ENCODE measurements at places on chromosomes 4 and X.

GRCh38 chr4:73620115-73620792 is at the start of gene RASSF6:
Gene RASSF6 (minus strand): TSS chr4:73620436. CDS start chr4:73611795, 8,641 bp downstream.
- DNase-seq: no peak

- peak; percentile 56 for DNase-seq
Measured at GRCh38 chrX:150693725-150694574, 754 bp downstream of the MTMR1 start.

- no peak for DNase-seq
Measured at GRCh38 chrX:13381514-13381913, 61.7 kb upstream of the ATXN3L start.

DNA sequence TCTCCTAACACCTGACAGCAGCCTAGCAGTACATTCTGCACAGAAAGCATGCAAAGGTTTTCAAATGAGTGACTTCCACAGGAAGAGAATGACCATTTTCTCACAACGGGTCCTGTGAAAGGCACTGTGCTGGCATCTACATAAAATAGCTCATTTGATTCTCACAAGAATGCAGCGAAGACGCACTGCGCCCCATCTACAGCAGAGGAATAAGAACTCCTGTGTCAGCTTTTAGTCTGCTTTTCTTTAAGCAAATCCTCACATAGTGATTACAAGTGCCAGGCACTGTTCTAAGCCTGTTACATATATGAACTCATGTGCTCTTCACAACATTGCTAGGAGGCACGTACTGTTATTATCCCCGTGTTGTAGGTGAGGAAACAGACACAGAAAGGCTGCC is 62.5 kb downstream of the AFAP1 start:
- no peak for DNase-seq

GRCh38 chr4:156825074-156825473 is 146.5 kb downstream of the PDGFC start:
- no peak for DNase-seq

GRCh38 chr4:118834070-118834469 is 1.9 kb downstream of the SEC24D start:
- no peak for DNase-seq

DNA sequence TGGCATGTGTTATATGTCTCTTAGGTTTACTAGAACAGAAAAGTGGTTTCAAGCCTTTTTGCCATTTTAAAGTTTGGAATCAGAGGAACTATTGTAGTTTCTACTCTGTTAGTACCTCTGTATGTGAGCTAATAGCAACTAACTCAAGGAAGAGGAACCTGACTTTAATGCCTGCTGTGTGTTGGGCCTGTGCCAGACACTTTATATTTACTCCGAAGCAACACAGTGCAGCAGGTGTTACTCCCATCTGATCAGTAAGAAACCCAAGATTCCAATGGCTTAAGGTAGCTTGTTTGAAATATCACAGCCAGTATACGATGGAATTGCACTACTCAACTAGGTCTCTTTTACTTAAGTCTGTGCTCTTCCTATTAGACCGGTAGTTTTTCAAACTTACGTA is 79.2 kb downstream of the USP9X start:
- DNase-seq: no peak

DNA sequence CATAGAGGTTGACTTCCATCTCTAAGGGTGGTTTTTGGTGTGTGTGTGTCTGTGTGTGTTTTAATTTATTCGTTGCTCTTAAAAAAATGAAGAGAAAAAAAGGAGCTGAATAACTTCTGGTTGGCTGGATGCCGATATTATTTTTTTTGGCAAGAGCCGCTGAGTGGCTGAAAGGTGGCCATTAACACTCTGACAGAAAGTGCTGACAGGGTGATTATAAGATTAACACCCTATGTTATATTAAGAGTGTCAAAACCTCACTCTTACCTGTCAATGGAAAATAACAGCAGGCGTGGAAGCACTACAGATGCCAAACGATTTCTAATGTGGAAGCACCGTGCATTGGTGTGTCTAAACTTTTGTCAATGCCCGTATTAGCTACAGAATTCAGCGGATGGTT is 622.5 kb downstream of the ANKRD50 start:
- DNase-seq: no peak

DNA sequence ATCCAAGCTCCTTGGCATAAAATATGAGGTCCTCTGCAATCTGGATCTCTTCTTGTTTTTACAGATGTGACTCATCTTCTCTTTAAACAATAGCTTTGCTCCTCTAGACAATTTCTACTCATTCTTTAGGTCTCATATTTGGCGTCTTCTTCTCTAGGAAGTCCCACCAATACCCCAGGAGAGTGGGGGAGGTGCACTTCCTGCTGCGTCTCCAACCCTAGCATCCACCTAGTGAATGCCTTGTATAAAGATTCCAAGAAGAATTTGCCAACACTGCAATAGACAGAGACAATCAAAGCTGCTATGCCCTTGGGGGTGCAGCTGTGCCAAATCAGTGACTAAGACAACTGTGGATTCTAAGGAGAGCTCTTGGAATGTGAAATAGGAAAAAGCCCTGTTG is 45.7 kb upstream of the SLC10A7 start:
- no peak for DNase-seq

DNA sequence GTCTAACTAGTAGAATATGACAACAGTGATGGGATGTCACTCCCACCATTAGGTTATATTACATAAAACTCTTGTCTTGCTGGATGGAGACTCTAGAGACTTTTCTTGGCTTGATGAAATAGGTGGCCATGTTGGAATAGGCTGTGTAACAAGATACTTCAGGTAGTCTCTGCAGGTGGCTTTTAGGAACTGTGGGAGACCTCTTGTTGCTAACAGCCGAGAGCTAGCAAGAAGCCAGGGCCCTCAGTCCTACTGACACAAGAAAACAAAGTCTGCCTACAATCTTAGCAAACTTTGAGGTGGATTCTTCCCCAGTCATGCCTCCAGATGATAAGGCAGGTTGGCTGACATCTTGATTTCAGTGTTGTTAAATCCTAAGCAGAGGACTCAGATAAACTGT is 72.5 kb downstream of the GNL3L start:
- DNase-seq: no peak

DNA sequence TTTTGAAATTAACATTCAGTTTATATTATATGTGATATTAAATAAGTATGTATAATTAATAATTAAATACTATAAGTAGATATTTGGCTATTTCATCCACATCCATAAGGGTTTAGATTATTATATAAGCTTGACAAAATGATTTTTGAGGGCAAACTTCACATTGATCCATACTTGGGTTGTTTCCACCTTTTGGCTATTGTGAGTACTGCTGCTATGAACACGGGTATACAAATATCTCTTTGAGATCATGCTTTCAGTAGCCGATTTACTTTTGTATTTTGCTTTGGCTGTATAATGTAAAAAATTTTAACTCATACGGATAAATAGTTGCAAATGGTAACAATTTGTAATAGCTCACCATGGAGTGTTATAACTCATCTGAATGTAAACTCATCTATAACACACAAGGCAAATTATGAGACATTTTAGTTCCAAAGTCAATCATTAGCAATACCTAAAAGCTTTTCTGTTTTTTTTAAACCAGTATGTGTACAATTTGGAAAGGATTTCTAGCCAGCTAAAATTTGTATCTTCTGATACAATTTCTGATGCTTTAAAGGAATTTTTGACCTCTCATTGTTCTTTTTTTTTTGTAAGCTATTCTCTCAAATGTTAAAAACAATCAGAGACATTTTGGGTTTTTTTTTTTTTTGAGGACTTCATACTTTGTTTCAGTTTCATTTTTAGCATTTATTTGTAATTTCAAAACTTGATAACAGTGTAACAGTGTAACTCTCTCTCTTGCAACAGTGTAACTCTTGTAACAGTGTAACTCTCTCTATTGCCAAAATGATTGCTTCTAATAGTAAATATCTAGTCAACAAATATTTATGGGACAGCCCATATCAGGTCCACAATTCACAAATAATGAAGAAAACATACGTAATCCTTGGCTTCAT is 51.8 kb upstream of the ARX start:
- DNase-seq: no peak

GRCh38 chr4:66736606-66737005 is 808.7 kb downstream of the CENPC start:
- no peak for DNase-seq

- DNase-seq: no peak
Measured at GRCh38 chrX:6383917-6384316, 151.0 kb downstream of the VCX3A start.

DNA sequence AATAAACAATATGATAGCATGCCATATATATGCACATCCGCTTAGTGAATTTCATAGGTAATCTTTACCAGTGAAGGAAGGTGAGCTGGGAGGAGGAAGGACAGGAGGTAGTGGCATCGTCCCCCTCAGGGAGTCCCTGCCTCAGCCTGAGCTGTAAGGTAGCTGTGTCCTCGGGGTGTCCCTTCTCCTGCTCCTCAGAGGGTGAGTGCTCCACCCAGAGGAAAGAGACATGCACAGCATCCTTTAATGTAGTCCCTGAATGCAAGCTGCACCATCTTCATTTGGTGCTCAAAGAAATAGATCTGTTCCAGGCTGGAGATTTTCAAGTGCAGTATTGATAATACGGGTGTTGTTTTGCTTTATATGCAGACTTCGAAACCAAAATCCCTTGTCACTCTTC is 330.4 kb upstream of the SFRP2 start:
- DNase-seq: no peak

- no peak for DNase-seq
Measured at GRCh38 chr4:153345012-153345981, 809 bp downstream of the MND1 start.

DNA sequence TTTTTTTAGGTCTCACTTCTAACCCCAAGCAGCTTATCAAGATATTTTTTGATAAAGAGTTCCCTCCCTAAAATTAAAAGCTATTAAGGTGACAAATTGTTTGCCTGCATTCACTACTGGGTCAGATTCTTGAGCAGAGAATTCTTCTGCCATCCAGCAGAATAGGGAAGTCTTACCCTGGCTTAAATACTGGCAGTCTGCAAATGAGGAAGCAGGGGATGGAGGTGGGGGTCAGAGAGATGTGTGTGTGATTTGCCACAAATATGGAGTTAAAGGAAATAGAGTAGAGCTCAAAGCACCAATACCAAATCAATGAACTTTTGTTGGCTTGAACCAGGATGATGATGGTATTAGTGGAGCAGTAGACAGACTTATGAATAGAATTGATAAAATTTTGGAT is 122.2 kb downstream of the ANXA5 start:
- no peak for DNase-seq

- no peak for DNase-seq
Measured at GRCh38 chrX:153776611-153777045, 4.2 kb upstream of the SRPK3 start.

DNA sequence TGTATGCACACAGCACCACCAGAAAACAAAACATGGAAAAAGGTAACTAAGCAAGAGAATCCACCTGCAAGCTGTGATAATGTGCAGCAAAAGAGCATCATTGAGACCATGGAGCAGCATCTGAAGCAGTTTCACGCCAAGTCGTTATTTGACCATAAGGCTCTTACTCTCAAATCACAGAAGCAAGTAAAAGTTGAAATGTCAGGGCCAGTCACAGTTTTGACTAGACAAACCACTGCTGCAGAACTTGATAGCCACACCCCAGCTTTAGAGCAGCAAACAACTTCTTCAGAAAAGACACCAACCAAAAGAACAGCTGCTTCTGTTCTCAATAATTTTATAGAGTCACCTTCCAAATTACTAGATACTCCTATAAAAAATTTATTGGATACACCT is 90.2 kb downstream of the TET2 start:
- DNase-seq: no peak

DNA sequence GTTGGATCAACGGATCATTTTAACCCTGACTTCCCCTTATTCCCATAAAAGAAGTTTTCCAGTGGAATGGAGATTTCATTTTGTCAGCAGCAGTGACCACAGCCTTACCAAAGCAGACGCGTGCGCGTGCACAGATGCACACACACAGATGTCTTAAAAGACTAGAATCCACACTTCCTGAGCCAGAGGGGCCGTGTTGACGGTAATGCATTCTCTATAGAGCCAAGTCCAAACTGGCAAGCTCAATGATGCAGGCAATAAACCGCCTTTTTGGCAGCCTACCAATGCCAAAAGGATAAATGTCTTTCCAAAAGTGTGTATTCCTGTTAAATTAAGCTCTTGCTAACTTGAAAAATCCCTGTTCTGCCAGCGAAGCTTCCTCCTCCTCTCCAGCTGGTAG is 18.8 kb upstream of the CLDN34 start:
- no peak for DNase-seq

DNA sequence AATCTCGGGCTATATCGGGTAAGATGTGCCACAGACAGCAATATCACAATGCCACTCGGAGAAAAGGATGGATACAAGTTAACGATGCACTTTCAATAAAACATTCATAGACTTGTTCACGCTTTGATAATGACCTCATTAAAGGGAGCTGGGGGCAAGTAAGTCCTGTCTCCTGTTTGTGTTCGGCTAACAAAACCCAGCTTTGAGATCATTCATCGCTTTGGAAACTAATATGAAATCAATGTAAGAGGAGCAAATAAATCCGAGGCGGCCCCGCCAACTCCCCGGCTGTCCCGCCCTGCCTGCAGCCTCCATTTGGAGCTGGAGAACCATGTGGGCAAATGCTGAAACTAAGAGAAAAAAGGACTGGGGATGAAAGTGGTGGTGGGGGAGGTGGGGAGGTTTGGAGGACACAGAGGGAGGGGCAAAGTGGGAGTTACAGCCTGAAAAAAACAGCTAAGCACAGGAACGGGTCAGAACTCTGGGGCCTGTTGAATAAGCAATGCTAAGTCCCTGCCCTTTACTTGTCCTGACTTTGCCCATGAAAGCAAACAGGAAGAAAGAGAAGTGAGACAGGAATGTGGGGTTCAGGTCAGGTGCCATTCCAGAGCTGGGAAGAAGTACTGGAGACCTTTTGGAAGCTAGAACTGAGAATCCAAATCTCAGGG is 3.5 kb upstream of the GSX2 start:
- DNase-seq: no peak

- no peak for DNase-seq
Measured at GRCh38 chr4:89539797-89540711, 232.5 kb upstream of the GPRIN3 start.

DNA sequence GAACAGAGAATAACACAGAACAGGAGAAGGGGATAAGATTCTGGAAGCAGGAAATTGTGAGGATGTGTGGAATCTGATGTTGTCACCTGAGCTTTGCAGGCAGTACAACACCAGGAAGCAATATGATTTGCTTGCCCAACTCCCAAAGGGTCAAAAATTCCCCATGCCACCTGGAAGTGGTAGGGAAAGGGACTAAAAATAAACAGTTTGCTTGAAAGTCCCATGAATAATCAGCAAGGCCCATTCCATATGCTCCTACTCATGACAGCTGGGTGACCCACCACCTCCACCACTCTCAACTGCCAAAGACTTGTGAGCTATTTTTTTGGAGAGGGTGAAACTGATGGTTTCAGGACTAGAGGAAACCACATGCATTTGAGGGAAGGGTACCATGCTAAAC is 168.4 kb downstream of the KCNIP4 start:
- DNase-seq: no peak

- no peak for DNase-seq
Measured at GRCh38 chr4:110514889-110515479, 39.0 kb downstream of the ENPEP start.

GRCh38 chr4:48698029-48698971 is 81.8 kb downstream of the FRYL start:
- no peak for DNase-seq

- DNase-seq: no peak
Measured at GRCh38 chr4:11348449-11349088, 80.1 kb downstream of the HS3ST1 start.

All from right forelimb (tissue), 1 donor.